ENCODE measurements at places on chromosomes 6 and 20.
A peak's percentile ranks its signal among the peaks of the same experiment; 100 is the strongest.

DNA sequence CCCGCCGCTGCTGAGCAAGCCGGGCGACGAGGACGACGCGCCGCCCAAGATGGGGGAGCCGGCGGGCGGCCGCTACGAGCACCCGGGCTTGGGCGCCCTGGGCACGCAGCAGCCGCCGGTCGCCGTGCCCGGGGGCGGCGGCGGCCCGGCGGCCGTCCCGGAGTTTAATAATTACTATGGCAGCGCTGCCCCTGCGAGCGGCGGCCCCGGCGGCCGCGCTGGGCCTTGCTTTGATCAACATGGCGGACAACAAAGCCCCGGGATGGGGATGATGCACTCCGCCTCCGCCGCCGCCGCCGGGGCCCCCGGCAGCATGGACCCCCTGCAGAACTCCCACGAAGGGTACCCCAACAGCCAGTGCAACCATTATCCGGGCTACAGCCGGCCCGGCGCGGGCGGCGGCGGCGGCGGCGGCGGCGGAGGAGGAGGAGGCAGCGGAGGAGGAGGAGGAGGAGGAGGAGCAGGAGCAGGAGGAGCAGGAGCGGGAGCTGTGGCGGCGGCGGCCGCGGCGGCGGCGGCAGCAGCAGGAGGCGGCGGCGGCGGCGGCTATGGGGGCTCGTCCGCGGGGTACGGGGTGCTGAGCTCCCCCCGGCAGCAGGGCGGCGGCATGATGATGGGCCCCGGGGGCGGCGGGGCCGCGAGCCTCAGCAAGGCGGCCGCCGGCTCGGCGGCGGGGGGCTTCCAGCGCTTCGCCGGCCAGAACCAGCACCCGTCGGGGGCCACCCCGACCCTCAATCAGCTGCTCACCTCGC lies 1.5 kb downstream of the ARID1B start:
- peak; percentile 39 for DNase-seq

DNA sequence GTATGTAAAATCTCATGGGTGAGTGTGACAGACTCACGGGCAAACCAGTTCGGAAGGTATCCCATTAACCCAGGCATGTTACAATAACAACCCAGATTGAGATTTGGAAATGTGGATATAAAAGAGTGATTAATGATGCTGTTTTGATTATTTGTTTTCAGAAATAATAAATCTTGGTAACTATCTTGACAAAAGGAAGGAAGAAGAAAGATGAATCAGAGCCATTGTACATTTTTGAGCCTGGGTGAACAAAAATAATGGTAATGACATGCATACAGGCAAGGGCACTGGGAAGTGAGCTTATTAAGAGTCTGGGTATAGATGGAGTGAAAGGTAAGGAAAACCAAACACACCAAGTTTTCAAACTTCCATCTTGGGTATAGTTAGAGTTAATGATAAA lies 862.0 kb downstream of the PHF3 start:
- DNase-seq, result no peak

DNA sequence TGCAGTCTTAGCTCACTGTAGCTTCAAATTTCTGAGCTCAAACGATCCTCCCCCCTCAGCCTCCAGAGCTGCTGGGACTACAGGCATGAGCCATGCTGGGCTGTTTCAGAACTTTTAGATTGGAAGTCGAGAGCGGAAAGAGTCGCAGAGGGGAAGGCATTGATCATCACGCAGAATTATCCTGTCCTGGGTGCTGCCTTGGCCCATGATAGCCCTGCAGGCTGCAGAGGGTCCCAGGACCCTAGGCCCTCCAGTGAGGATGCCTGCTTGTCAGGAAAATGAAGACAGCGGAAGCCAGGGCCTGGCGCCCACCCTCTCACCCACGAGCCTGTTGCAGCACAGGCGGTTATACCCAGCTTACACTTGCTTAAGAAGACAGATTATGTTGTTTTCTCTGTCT lies 9.1 kb downstream of the TMEM181 start:
- no peak for DNase-seq

GRCh38 chr6:49151461-49151860 lies 311.6 kb downstream of the MMUT start:
- DNase-seq, result no peak

DNA sequence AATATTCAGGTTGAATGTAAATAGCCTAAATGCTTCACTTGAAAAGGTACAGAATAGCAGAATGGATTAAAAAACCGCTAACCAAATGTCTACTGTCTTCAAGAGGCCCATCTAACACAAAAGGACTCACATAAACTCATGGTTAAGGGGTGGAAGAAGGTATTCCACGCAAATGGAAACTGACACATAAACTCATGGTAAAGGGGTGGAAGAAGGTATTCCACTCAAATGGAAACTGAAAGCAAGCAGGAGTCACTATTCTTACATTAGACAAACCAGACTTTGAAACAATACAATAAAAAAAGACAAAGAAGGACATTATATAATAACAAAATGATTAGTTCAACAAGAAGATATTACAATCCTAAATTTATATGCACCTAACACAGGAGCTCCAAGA lies 38.3 kb upstream of the PKIB start:
- DNase-seq, result no peak

DNA sequence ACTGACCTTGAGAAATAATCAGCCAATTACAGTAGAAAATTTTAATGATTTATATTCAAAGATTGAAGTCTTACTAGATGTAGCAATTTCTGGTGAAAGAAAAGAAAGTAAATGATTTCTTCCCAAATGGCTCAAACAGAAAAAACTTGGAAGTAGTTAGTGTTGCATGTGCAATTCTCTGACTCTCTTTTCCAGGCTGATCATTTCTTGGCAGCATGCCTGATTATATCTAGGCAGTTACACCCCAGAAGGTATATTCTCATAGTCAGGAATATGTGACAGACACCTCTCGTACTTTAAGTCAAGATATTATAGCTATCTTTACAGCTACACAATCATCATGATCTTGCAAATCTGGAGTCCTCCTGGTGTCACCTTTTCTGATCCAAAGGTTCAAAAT lies 122.9 kb downstream of the PDE7B start:
- DNase-seq, result no peak

DNA sequence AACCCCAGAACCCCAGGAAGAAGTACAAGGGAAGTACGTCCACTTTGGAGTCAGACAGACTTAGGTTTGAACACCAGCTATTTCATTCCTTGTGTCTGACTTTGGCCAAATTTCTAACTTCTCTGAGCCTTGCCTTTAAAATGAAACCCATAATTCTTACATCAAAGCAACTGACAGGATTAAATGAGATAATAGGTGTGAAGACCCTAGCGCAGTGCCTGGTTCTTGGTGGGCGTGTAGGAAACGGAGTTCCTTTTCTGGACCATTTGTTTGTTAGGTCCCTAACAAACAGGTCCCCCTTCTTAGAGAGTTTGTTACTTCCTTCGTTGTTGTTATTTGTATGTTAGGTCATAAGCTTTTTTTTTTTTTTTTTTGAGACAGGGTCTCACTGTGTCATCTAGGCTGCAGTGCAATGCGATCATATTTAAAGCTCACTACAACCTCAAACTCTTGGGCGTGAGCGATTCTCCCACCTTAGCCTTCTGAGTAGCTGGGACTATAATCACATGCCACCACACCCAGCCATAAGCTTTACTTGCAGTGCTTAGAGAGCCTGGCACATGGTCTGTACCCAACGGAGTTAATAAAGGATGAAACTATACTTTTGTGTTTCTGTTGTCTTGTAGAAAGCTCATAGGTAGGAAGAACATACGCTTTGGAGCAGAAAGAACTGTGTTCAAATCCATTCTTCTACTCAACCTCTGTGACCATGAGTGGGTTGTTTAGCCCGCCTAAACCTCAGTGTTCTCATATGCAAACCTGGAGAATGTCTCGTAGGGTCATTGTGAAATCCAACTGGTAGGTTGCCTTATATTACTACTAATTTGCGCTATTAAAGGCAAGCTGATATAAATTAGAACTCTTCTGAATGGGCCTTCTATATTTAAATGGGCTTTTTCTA lies 21.8 kb upstream of the MROH8 start:
- no peak for DNase-seq

DNA sequence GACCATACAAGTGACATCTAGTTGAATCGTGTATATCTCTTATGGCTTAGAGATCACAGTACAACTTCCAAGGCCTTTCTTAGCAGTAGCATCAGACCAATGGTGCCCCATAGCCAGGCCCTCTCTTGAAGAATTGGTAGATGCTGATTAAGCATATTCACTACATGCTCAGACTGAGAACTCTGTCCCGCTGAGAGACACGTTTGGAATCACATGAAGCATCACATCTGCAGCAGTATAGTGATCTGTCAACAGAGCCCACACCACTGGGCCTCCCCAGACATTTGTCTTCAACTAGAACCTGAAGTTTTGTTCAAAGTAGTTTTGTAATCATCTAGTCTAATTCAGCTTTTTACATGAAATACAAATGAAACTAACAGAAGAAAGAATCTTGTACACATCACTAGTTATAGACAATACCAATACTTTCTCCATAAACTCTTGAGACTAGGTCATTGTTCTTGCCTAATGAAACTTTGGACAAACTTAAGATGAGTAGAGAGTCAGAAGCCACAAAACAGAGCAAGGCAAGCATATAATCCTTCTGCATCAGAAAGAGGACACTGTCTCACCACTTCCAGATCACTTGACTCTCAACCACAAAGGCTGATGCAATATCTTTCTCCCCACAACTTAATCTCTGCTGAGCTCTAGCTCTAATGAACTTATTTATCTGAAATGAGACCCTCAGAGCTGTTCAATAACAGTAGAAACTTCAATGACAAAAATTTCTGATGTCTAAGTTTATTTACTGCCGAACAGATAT lies 182.7 kb downstream of the TBX18 start:
- DNase-seq, result no peak

- no peak for DNase-seq
Observed at GRCh38 chr6:137171824-137172733, 1.4 kb downstream of the IL22RA2 start.

DNA sequence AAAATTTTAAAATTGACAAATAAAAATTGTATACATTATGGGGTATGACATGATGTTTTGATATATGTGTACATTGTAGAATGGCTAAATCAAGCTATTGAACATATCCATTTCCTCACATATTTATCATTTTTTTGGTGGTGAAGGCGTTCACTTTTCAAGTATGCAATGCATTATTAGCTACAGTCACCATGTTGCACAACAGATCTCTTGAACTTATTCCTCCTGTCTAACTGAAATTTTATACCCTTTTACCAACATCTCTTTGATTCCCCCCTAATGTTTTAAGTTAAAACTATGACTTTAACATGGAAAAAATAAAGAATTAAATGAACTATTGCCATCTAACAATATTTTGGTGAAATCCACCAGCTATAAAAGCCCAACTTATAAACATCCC lies 65.2 kb upstream of the UST start:
- DNase-seq, result no peak

DNA sequence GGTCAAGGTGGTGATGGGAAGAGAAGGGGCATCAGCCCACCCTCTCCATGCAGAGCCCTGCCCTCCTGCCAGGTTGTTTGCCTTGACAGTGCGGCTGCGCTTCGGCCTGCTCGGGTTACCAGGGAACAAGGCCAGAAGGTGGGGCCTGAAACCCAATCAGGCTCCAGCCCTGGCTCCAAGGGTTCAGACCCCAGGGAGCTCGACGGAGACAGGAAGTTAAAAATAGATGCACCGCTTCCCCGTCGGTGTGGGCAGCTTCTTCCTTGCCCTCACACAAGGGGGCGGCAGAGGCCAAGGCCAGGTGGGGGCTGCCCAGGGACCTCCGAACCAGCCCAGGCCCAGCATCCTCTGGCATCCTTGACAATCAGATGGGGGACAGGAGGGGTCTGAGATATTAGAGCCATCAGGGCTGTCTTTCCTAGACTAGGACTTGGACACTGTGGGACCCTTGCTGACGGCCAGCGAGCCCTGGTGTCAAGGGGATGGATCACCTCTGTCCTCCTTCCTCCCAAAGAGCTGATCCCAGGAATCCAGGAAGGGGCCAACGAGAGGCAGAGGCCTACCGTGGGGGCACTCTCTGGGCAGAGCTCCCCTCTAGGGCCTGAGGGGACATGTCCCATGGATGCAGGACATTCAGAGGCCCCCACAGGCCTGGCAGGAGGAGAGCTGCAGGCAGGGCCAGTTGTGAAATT lies 65.2 kb downstream of the RIPOR3 start:
- DNase-seq, result no peak

DNA sequence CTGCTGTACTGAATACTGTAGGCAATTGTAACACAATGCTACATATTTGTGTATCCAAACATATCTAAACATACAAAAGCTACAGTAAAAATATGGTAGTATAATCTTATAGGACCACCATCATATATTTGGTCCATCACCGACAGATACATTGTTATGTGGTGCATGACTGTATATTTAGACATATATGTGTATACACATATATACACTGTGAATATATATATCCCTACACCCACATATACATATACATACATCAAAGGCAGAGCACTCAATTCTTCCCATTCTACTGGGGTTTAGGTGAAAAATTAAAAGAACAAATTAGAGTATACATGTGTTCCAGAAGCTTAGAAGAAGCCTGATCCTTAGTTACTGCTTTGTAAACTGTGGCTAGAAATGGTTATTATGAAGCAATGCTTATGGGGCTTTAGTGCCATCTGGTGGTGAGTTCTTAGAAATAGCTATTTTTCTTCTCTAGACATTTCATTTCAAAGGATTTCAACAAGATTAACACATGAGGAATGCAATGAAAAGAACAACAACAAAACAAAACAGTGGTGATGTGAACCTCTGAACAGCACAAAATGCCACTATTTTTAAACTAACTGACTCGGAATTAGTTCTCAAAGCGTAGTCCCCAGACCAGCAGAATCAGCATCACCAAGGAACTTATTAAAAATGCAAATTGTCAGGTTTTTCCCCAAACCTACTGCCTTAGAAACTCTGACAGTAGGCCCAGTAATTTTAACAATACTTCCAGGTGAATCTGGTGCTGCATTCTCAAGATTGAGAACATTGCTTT lies 38.0 kb downstream of the PKHD1 start:
- DNase-seq, result peak; percentile 27

GRCh38 chr6:20415304-20415703 lies 13.6 kb downstream of the E2F3 start:
- no peak for DNase-seq

- DNase-seq, result peak; percentile 21
Observed at GRCh38 chr6:89433252-89434149, 549 bp downstream of the ANKRD6 start.

- DNase-seq, result no peak
Observed at GRCh38 chr6:138300469-138300868, 77.2 kb upstream of the SMIM28 start.

DNA sequence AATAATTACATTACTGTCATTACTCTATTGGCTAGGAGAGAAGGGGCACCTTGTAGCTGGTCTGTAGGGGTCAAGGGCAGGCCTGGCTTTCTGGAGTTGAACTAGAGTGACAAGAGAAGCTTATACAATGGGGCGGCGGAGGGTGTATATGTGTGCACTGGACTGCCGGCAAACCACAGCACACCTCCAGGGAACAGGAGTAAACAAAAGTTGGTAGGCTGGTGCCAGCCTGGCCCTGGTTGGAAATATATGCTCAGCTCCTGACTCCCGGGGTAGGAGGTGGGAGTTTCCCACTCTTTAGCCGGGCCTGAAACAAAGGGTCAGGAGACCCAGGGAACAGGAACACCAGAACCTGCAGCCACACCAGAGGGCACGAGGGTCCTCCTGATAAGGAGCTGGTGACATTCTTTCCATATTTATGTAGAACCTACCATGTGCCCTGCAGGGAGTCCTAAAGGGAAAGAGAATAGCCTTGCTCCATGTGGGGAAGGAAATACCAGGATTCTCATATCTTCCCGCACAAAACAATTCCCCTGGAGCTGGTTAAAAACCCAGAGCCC lies 5.1 kb downstream of the C6orf132 start:
- no peak for DNase-seq
